ENCODE measurements at places on chromosomes 6 and 20. TPM values are rescaled to one million over a fixed set of nuclear protein-coding genes. Genes with fewer than 3 reads are reported as not detected.

SLC4A11 gene
- 1.2 TPM for total RNA-seq

SNAI1 gene
- total RNA-seq: 0.22 TPM

RIPPLY2 gene
- not detected for total RNA-seq

GPR6 gene
- total RNA-seq: not detected

ADAM33 gene
- total RNA-seq: not detected

SMLR1 gene
- not detected for total RNA-seq

CCN5 gene
- not detected for total RNA-seq

SLC24A3 gene
- not detected for total RNA-seq

LAMA5 gene
- 1.2 TPM for total RNA-seq

VSTM2L gene
- total RNA-seq: not detected

GPLD1 gene
- not detected for total RNA-seq

FOXO3 gene
- 13.1 TPM for total RNA-seq

SPATS1 gene
- not detected for total RNA-seq

RING1 gene
- 37.6 TPM for total RNA-seq

HUS1B gene
- 1.1 TPM for total RNA-seq

BPIFB4 gene
- not detected for total RNA-seq

OXT gene
- 1.0 TPM for total RNA-seq

NRM gene
- total RNA-seq: 40.5 TPM

KCNK17 gene
- not detected for total RNA-seq

DEFB124 gene
- not detected for total RNA-seq

GHRH gene
- not detected for total RNA-seq

JPH2 gene
- total RNA-seq: 0.10 TPM

BEND6 gene
- total RNA-seq: not detected

PRRT1 gene
- 0.29 TPM for total RNA-seq

PRICKLE4 gene
- total RNA-seq: 0.66 TPM

GUCA1A gene
- total RNA-seq: not detected

TMEM200A gene
- total RNA-seq: 3.8 TPM
